DMS79 treated with DMSO at 0.1 percent for 48 hours (cell line): ENCODE measurements at places on chromosomes 1 and 21.

DNA sequence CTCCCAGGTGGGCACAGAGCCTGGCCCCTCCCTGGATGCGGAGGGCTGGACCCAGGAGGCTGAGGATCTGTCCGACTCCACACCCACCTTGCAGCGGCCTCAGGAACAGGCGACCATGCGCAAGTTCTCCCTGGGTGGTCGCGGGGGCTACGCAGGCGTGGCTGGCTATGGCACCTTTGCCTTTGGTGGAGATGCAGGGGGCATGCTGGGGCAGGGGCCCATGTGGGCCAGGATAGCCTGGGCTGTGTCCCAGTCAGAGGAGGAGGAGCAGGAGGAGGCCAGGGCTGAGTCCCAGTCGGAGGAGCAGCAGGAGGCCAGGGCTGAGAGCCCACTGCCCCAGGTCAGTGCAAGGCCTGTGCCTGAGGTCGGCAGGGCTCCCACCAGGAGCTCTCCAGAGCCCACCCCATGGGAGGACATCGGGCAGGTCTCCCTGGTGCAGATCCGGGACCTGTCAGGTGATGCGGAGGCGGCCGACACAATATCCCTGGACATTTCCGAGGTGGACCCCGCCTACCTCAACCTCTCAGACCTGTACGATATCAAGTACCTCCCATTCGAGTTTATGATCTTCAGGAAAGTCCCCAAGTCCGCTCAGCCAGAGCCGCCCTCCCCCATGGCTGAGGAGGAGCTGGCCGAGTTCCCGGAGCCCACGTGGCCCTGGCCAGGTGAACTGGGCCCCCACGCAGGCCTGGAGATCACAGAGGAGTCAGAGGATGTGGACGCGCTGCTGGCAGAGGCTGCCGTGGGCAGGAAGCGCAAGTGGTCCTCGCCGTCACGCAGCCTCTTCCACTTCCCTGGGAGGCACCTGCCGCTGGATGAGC is 34.2 kb downstream of the TRIM11 start:
- peak; percentile 65 for DNase-seq

DNA sequence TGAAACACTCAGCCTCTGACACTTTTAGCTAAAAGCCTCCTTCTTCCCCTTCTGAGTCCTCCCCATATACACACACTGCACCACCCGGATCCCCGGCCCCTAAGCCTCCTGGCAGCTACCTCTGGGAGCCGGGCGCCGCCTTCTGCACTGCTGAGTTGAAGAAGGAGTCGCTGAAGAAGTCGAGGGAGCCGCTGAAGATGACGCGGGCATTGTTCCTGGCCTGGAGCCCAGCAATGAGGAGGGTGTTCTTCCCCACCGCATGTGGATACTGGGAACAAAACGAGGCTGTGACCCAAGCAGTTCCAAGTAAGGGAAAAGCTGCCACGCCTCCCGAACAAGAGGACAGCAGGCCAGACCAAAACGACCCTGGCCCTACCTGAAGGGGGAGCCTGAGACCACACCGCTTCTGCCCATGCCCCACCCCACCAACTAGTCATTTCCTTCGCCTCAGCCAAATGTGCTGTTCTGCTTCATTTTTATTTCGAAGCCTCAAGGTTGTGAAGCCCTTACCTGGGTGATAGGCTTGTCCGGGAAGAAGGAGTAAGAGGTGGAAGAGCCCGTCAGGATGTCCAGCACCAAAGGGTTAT is 7.0 kb downstream of the DDOST start:
- no peak for DNase-seq

GRCh38 chr1:51316113-51316845 is 14.1 kb downstream of the TTC39A start:
- peak; percentile 80 for DNase-seq

DNA sequence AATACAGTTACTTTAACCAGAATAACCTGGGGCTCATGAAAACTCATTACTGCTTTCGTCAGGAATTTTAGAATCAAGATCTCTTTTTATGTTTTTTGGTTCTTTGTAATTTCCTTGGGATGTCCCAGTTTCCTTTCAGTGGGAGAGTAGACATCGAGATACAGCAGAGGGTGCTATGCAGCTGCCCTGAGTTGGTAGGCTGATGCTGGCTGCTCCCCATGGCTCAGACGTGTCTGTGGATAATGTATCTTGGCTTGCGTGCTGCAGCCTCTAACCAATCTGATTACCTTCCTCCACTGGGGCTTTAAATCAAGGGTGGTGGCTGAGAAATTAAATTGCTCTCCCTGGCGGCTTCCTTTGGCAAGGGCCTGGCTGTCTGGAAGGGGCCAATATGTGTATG is 253.7 kb downstream of the CACNA1E start:
- DNase-seq = no peak

GRCh38 chr1:8845104-8846097 is 28.0 kb upstream of the RERE start:
- no peak for DNase-seq
